ENCODE measurements at places on chromosomes 3 and 15.

- no peak for DNase-seq
These were observed 30.2 kb downstream of the NCK1 start for GRCh38 chr3:136891934-136892855.

GRCh38 chr3:140068494-140069017, 133.6 kb downstream of the CLSTN2 start:
- DNase-seq, result no peak

DNA sequence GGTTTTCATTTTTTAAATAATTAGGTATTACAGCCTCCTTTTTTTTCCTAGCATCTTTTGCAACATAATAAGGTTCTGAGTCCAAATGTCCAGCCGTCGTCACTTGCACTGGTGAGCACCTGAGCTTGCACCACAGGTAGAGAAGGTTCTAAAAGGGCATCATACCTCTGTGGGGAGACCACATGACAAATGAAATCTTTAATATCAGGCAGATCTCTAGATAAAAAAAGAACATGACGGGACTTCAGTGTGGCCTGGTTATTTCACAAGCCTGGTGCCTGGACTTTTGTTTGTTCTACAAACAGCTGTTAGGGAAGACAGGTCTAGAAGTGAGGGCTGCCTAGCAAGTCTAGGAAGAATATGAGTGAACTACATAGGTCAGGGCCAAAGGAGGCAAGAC, 3.6 kb downstream of the ZBED2 start:
- DNase-seq, result no peak

GRCh38 chr3:194105292-194105691, 30.7 kb upstream of the HES1 start:
- no peak for DNase-seq

DNA sequence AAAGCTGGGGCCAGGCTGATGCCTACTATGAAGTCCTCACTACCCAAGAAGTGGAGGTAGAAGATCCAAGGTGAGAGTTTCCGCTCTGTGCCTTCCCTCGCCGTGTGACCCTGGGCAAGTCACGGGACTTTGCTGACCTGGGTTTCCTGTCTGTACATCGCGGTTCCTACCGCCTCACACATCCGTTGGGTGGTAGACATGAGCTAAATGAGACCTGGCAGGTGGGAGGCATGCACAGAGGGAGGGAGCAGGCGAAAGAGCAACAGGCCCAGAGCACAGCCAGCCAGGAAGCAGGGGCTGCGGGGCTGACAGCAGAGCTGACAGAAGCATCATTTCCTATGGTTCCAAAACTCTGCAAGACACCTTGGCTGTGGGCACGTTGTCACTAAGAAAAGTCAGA, 157.3 kb upstream of the BHLHE40 start:
- no peak for DNase-seq

DNA sequence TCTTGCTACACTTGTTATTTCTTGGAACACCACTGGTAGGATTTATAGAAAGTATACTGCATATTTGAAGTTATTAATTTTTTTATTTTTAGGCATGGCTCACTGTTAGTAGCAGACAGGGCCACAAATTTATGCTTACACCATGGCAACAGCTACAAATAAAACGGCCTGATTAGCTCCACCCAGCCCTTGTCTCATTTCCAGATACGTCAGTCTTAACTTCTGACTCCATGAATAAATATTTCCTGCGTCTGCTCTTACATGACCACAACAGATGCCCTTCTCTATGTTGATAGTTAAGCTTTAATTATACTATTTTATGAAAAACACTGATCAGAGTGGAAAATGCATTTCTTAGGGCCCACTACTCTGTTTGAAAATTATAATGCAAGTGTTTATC, 62.3 kb upstream of the CPOX start:
- no peak for DNase-seq

- no peak for DNase-seq
These were observed 27.7 kb downstream of the HLTF start for GRCh38 chr3:149058602-149059001.

GRCh38 chr3:159763011-159763601, 225.5 kb upstream of the IL12A start:
- DNase-seq, result peak; percentile 38

- no peak for DNase-seq
These were observed 83.8 kb upstream of the TPM1 start for GRCh38 chr15:62958528-62959363.

- no peak for DNase-seq
These were observed 65.6 kb downstream of the SLCO3A1 start for GRCh38 chr15:91919014-91919534.

DNA sequence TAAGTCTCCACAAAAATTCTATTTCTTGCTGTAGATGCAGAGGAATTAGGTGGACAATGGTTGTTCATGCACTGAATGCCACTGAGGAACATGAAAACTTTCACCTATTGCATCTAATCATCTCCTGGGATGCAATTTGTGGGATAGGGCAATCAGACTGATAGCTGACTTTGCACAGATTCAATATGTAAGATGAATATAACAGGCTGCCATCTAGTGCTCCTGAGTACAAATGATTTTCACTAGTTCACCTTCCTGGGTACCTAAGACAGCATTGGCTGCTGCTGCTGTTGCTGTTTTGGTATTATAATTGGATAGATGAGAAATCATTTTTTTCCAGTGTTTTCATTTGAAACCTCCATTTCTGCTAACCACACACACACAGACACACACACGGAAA, 19.7 kb downstream of the TIMMDC1 start:
- no peak for DNase-seq

GRCh38 chr15:77474310-77474988, 53.8 kb downstream of the HMG20A start:
- DNase-seq, result no peak

GRCh38 chr3:191327526-191327925, 1.7 kb upstream of the CCDC50 start:
- no peak for DNase-seq

DNA sequence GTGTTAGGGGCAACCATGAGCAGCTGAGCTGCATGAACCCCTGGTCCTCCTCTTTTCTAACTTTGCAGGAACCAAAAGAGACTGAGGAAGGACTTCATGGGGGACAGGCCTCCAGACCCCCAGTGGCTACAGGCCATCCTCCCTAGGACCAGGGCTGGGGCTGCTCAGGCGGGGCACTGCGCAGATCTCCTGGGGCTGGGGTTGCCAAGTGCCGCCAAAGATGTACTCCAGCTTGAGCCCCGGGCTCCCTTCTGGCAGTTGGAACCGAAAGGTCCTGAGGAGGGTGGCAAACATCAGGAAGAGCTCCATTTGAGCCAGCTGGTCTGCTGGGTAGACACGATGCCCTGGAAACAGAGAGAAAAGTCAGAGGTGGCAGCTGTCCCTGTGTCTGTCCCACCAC, 11.1 kb upstream of the PARL start:
- no peak for DNase-seq

- no peak for DNase-seq
These were observed 33.3 kb upstream of the MEIS2 start for GRCh38 chr15:37133602-37134001.

GRCh38 chr3:157754451-157754850, 251.2 kb upstream of the VEPH1 start:
- no peak for DNase-seq

GRCh38 chr3:65039754-65040210, 352.0 kb upstream of the ADAMTS9 start:
- no peak for DNase-seq

- no peak for DNase-seq
These were observed 735.8 kb downstream of the ZPLD1 start for GRCh38 chr3:103170651-103171050.

GRCh38 chr3:125622381-125622791, 27.1 kb upstream of the OSBPL11 start:
- no peak for DNase-seq

DNA sequence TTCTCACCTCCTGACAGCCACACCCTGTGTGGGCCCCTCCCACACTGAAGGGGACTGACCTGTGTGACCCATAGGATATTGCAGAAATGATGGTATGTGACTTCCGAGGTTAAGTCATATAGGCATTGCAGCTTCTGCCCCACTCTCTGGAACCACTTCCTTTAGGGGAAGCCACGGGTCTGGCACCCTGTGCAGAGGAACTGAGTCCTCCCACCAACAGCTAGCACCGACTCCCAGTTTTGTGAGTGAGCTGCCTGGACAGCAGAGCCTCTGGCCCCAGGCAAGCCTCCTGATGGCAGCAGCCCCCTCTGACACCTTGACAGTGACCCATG, 24.6 kb upstream of the SLC6A6 start:
- no peak for DNase-seq

- DNase-seq, result no peak
These were observed at the start of gene PYGO1 for GRCh38 chr15:55588070-55588814. Gene PYGO1, minus strand, starts transcription at chr15:55588345. Its CDS starts 462 bp downstream, at chr15:55587883.

DNA sequence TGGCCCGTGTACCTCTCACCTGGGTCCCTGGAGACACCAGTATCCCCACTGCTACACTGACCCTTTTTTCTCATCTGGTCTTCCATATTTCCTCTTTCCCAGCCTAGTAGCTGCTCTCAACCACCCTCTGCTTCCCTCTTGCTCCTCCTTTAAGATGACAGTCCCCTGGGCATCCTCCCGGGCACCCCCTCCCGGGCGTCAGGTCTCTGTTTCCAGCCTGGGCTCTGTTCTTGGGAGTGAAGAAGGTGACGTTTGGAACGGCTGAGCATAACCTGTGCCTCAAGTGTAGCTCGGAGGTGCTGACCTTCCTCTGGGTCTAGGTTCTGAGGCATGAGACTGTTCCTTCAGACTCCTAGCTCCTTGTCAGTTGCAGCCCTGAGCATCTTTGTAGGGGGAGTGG, 101.2 kb downstream of the VGLL4 start:
- no peak for DNase-seq

- DNase-seq, result no peak
These were observed 159.1 kb upstream of the PDZRN3 start for GRCh38 chr3:73783811-73784210.

GRCh38 chr15:97691799-97692198, 268.7 kb upstream of the ARRDC4 start:
- DNase-seq, result no peak

Data from omental fat pad (tissue), 4 donors.